ENCODE measurements at places on chromosomes 3 and 15.
A peak's percentile ranks its signal among the peaks of the same experiment; 100 is the strongest.

- DNase-seq: peak; percentile 42
Measured at GRCh38 chr3:129633751-129634481, 27.4 kb upstream of the PLXND1 start.

DNA sequence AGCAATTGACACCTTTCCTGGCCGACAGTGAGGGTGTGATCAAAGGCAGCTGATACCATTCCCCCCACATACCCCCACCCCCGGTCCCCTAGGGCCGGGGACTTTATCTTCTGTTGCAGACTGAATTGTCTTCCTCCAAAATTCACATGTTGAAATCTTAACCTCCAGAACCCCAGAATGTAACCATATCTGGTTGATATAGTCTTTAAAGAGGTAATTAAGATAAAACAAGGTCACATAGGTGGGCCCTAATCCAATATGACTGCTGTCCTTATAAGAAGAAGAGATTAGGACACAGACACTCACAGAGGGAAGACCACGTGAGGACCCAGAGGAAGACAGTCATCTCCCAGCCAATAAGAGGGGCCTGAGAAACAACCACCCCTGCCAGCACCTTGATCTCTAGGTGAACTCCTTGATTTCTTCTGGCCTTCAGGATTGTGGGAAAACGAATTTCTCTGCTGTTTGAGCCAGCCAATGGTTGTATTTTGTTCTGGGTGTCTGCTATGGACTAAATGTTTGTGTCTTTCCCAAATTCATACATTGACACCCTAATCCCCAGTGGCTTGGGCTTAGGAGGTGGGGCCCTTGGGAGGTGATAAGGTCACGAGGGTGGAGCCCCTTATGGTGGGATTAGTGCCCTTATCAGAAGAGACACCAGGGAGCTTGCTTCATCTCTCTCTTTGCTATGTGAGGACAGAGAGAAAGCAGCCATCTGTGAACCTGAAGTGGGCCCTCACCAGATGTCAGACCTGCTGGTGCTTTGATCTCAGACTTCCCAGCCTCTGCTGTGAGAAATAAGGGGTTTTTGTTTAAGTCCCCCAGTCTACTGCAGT, 144.0 kb downstream of the CHSY1 start:
- DNase-seq: peak; percentile 72

DNA sequence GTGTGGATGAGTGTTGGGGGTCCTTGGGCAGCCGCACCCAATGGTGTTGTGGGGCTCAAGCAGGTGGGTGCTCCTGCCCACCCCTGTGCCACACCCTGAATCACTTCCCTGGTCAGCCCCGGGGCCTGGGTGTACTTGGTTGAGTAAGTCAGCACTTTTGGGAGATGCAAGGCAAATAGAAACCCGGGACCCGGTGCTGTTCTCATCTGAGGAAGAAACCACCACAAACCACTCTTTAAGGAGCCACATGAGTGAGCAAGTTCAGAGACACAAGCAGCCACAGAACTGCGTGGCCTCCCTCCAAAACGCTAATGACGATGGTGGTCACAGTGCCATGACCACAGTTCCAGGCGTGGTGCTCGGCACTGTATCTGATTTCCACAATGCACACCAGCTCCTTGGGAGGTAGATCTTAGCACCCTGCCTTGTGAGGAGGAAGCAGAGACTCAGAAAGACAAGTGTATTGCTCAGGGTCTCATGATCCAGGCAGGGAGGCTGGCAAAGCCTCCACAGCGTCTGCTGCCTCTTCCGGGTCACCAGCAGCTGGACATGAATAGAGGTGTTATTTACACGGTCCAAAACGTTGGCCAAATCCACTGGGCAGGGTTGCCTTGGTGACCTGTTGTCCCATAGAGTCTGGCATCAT, 118.2 kb upstream of the ALDH1A3 start:
- DNase-seq: no peak

DNA sequence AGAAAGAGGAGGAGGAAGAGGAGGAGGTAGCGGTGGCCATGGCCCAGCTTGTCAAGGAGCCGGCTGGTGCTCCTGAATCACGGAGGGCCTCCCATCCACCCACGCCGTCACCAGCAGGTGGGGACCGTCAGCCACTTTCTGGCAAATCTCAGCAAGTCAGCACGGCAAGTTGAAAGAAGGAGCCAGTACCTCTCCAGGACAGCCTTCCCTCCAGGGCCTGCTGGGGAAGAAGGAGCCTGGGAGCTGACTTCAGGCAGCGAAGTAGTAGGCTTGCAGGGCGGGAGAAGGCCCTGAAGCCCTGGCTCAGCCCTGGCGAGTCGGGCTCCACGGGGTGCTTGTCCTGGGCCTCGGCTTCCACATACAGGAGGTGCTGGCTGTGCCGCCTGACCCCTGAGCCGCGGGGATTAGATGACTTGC, 99.2 kb upstream of the TRPM1 start:
- peak; percentile 69 for DNase-seq

All from hematopoietic multipotent progenitor cell treated with erythropoietin and hydrocortisone succinate and interleukin-3 and kit ligand, for 6 days (in vitro differentiated cells).